ENCODE measurements at places on chromosomes 3 and 15.

- DNase-seq, result no peak
Observed at GRCh38 chr15:50824514-50824913, 59.0 kb upstream of the SPPL2A start.

DNA sequence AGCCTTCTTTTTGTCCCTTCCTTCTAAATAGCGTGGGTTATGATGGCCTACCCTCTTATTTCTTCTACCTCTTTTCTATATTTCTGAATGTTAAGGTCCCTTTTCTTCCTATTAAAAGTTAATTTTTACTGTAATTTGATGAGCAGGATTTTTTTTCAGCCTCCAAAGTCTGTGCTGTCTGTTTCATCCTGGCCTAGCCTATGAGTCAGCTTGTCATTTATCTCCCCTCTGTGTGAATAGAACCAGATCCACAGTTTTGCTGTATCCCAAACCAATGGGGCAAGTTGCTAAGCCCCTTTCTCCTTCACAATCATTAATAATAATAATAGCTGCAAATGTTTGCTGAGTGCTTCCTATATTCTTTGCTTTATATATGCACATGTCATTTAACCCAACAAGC is 18.1 kb upstream of the C3orf38 start:
- no peak for DNase-seq

- no peak for DNase-seq
Observed at GRCh38 chr3:35679409-35680080, 40.2 kb downstream of the ARPP21 start.

DNA sequence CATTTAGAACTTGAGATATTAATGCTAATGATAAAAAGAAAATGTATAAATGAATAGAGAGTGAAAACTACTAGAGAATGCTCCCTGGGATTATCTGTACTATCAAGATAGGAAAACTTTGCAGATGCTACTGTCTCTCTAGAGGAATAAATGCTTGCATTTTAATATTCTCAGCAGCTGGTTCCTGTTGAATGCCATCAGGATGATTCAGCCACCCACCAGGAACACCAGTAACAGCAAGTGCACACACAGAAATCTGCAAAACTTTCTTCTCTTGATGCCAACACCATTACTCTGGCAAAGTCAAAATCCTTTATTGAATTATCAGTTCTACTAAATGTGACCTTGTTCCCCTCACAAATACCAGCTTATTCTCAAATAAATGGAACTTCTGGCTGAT is 148.4 kb downstream of the TIGIT start:
- no peak for DNase-seq

GRCh38 chr15:38205526-38206272 is 46.9 kb upstream of the SPRED1 start:
- no peak for DNase-seq
